ENCODE measurements at places on chromosomes 11 and 22.
A peak's percentile ranks its signal among the peaks of the same experiment; 100 is the strongest.

DNA sequence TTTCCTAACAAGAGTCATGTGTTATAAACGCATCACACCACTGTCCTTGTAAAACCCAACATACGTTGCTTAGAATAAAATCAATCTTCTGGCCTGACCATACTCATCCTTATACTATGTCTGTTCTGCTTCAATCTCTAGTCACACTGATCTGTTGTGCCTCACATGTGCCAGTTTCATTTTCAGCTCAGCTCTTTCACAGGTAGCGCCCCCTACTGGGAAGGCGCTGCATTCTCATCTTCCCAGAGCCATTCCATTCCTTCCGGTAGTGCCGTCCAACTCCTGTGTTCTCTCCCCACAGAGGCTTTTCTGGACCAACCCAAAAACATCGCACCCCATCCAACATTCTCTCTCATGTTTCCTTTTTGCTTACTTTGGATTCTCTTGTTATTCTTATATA is 22.2 kb downstream of the CASP5 start:
- no peak for DNase-seq

DNA sequence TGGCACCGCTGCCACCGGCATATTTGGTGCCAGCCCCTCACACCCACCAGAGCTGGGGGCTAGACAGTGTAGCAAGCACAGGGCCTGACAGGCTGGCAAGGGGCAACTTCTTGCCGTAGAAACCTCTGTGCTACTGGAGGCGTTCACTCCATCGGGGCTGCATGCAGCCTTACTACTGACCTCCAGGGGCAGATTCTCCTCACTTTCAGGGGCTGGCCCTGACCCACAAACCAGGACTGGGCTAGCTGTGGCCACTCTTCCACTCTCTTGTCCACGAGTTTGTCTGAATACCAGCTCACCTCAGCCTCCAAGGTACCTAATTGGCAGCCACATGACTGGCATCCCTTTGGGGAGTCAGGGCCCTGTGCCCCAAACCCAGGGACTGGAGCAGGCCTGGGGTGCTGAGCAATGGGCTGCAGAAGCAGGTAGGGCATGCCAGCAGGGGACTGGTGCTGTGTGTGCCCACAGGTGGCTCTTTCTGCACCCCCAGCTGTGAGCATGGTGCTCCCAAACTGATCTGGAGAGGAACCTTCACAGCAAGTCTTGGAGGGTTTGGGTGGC is 2.1 kb upstream of the LMO1 start:
- no peak for DNase-seq

GRCh38 chr11:62983536-62984199 is 1.1 kb downstream of the SLC22A6 start:
- DNase-seq = no peak

DNA sequence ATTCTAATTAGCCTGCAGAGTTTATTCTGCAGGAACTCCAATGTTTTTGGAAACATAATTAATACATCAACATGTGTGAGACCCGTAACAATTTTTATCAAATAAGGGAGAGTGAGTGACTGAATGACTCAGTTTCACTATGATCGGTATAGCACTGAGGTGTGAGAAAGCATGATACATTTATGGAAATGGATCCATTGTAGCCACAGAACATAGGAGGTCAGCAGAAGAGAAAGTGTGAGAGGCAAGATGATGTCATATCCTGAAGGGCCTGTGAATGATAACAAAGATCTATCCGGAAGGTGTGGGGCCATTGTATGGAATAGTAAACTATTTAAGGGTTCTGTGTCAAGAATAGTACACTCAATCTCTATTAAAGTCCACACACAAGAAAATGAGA is 1406.1 kb upstream of the TENM4 start:
- DNase-seq = no peak

DNA sequence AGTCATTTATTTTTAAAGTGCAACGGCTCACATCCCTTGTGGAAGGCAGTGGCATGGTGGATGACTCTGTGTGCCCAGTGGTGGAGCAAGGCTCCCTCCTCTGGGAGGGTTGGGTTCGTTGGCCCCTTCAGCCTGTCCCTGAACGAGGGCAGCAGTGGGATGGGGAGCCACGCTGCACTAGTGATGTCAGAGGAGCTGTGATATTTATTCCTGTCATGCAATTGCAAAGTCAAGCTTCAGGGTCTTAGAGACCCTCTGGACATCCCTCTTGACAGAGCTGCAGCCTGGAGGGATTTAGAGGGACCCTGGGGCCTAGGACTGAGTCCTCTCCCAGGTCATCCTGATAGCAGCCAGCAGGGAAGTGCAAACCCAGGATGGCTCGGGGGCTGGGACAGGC is 78.2 kb upstream of the NARS2 start:
- no peak for DNase-seq

DNA sequence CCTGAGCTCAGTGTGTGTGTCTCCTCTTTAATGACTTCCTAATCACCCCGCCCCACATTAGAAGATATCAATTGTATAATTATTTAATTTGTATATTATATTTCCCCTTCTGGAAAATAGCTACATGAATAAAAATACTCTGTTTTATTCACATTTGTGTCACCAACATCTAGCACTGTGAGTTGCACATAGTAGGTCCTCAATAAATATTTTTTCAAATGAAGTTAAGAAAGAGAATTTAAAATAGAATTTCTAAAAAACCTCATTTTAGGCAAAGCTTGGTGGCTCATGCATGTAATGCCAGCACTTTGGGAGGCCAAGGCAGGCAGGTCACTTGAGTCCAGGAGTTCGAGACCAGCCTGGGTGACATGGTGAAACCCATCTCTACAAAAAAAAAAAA is 59.7 kb downstream of the FAM83F start:
- DNase-seq = no peak

- peak; percentile 55 for DNase-seq
These were observed 23.5 kb upstream of the TH start for GRCh38 chr11:2194877-2195755.

- no peak for DNase-seq
These were observed 825.4 kb upstream of the CNTN5 start for GRCh38 chr11:98195300-98195699.

GRCh38 chr22:28716686-28717085 is 24.9 kb downstream of the CHEK2 start:
- no peak for DNase-seq

DNA sequence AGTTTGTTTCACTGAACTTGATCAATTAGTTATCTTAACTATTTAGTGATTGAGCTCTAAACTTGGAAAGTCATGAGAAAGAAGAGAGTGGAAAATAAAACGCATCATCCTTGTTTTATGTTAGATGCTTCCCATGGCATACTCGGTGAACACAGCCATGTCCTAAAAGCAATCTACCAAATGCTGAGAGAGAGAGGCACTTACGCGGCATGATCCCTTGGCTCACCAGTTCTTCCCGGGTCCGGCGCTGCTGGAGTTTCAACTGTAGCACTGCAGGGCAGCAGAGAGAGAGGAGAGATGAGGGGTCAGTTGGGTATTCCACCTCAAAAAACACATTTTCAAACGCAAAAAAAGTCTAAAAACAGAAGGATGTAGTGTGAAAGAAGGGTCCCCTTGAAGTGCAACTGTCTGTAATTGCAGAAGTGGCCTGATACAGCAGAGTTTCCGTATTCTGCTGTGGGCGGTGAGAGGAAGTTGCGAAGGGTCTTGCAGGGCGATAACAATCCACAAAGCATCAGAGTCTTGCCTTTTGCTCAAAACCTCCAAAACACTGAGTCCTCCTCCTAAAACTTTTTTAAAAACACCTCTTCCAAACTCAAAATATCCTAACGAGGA is 92.7 kb downstream of the SGSM3 start:
- no peak for DNase-seq

DNA sequence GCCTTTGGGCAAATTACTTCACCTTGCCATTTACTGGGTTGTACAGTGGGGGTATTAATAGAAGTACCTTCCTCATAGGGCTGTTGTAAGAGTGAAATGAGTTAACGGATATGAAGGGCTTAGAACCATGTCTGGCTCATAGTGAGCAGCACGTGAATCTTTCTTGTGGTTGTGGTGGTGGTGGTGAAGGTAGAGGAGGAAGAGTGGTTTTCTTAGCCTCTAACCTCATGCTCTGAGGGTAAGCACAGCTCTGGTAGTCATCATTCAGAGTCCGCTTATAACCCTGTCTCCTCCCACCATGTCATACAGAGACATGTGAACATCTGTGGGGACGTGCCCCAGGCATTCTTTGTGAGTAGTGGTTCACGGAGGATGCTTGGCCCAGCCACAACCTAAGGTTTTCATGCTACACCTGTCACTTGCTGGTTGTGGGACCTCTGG is 43.6 kb downstream of the TEAD1 start:
- no peak for DNase-seq

DNA sequence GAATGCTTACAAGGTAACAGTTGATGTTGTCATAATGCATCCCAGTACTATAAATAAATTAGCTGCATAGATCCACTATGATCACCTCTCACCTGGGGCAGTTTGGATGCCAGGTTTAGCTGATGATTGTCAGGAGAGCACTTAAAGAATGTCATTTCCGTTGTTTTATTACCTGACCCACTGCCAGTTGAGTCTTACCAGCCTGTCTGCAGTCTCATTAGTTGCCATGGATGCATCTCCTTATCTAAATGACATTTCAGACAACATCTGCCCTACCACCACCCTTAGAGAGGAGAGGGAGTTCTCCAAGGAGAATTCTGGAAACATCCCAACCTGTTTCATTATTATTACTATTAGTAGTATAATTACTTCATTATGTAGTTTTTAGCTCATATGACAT is 339.1 kb upstream of the API5 start:
- DNase-seq = peak; percentile 84

GRCh38 chr22:36348760-36349159 is 39.0 kb downstream of the MYH9 start:
- no peak for DNase-seq

GRCh38 chr11:35253237-35253636 is 114.3 kb downstream of the CD44 start:
- no peak for DNase-seq

DNA sequence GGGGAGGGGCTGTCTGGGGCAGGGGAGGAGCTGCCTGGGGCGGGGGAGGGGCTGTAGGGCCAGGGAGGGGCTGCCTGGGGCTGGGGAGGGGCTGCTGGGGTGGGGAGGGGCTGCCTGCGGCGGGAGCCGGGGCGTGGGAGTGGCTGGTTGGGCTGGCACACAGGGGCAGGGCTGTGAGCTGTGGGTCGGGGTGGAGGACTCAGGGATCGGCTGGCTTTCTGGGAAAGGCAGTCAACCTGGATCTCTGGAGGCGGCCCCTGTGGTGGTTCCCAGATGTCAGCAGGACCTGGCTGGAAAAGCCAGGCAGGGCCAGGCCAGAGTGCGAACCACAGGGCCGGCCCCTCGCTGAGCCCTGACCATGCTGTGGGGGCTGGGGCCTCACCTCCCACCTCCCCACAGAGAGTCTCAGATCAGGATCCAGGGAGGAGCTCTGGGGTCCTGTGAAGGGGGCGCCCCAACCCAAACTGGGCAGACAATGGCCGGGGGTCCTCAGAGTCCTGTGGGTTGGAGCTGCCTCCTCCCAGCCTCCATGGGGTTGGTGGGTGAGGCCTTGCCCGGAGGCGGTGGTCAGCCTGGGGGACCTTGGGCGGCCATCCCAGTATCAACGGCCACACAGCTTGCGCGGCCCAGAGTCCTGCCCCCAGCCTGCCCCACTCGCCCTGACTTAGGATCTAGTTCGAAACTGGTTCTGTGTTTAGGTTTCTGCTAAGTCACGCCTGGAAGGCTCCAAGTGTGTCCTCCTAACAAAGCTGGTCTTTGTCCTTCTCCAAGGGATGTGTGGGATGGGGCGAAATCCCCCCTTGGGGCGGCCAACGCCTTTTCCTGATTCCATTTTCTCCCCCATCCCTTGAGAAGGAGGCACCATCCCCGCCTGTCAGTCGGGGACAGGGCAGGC is 1.9 kb downstream of the MUC5B start:
- DNase-seq = no peak

DNA sequence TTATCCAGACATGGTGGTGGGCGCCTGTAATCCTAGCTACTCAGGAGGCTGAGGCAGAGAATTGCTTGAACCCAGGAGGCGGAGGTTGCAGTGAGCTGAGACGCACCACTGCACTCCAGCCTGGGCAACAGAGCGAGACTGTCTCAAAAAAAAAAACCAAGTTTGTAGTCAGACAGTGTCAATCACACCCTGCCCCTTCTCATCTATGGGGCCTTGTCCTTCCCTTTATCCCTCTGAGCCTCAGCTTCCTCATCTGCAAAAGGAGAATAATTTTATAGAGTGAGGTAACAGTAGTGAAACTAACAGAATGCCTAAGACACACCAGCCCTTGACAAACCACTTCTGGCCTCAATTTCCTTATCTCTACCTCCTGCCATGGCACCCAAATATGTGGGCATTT is 10.7 kb downstream of the BCL9L start:
- no peak for DNase-seq

DNA sequence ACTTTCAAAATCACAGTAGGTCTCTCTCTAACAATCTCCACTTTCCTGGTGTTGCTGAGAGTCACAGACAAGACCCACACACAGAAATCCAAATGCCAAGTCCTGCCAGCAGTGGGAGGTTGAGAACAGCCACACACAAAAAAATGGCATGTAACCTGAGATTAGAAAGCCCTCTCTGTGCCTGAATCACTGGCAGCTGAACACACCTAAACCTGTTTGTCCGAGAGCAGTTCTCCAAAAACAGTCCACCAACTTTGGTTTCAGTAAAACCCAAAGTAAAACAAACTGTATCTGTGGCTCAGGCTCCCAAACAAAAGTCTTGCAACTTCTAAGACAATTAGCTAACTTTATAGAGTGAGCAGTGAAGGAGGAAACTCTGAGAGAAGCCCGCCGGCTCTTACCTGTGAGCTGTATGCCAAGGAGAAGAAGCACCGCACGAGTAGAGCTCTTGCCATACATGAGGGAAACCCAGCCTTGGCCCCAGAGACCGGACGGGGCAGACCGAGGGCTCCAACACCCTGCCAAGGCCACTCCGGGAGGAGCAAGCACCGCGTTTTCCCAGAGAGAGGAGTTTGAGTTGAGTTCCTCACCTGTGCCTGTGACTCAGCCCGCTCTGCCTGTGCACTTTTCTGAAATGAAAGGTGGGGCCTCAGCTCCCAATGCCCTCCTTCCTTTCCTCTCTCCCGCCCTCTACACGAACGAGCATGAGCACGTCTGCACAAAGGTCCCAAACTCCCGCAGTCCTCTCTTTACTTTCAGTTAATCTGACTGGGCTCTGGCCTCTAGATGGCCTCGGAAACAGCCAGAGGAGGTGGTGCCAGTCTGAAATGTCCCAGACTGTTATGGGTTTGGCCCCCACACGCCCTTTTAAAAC is at the start of gene MPZL2:
MPZL2 (minus strand) TSS at position 603 of the 874 bp plus-strand sequence; CDS start at position 459, 144 bp downstream.
- DNase-seq = no peak

DNA sequence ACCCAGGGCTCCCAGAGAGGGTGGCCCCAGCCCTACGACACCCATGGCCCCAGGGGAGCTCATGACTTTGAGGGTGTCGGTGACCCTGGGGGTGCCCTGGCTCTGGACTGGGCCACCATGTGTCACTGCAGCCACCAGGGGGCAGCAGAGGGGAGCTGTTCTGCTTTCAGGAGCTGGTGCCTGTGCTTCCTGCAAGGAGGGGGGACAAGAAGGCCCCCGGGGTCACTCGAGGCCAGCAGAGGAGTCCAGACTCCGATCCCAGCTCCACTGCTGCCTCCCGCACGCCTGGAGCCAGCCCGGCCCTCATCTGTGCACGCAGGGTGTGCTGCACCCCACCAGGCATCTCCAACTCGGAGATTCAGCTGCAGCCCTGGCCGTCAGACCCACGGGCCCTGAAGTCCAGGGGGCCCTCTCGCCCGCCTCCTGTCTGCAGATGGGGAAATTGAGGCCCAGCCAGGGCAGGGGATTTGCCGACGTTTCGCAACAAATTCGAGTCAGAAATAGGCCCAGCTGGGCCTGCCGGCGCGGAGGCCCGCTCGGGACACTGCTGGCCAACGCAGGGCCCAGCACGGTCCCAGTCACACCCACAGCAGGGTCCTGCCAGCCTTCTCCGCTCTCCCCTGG is 29.5 kb upstream of the WNT7B start:
- peak; percentile 41 for DNase-seq

GRCh38 chr11:110082899-110083298 is 10.3 kb upstream of the ZC3H12C start:
- no peak for DNase-seq

Measured in NCI-H1092 (cell line).